ENCODE measurements at places on chromosomes 1 and 21.

DNA sequence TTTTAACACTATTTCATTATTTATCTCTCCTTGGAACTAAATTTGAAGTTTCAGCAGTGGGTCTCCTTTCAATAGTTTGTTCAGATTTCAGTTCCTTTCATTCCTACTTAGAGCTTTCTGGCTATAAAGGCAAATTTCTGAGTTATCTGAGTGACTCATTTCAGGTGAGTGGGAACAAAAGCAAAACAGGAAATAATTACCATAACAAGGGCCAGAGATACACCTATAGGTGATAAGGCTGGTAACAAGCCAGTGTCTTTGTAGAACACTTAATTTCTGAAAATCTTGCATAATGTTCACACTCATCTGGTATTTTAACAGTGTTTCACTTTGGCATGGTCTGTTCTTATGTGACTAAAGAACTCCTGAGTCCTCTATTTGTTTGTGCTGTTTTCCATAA lies 64.5 kb upstream of the PRRC2C start:
- no peak for DNase-seq

GRCh38 chr1:160284220-160284781 lies 632 bp downstream of the PEX19 start:
- DNase-seq = peak; percentile 82

DNA sequence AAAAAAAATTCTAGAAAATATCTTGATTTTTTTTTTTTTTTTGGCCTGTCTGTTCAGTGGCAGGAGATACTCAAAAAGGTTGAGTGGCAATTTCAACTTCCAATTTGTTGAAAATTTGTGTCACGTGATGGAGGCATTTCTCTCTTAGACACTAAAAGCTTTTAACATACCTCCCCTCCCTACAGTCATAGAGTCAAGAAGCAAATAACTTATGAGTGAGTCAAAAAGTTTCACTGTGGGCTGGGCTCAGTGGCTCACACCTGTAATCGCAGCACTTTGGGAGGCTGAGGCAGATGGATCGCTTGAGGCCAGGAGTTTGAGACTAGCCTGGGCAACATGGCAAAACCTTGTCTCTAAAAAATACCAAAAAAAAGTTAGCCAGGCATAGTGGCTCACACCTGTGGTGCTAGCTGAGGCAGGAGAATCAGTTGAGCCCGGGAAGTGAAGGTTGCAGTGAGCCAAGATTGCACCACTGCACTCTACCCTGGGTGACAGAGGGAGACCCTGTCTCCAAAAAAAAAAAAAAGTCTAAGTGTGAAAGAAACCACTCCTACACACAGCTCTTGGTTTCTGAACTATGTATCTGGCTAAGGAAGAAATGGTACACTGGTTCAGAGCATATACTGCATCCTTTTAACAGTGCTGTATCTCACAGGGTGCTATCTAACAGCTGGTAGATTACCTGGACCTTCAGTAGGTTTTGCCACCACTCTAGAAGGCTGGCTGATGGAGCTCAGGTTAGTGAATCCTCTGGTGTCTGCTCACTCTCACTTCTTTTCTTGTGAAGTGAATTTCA lies 11.6 kb upstream of the BSDC1 start:
- DNase-seq = no peak

GRCh38 chr1:31505911-31506497 lies 70.3 kb upstream of the TINAGL1 start:
- no peak for DNase-seq

DNA sequence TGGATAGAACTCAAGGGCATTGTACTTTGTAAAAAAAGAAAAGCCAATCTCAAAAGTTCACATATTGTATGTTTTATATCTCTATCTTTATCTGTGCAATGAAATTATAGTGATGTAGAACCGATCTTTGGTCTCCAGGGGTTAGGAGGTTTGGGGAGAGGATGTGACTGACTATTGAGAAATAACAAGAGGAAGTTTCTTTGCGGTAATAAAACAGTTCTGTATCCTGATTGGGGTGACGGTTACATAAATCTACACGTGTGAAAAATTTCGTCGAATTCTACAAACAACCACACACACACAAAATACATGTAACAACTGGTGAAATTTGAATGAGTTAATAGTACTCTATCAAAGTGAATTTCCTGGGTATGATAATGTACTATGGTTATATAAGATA lies 10.6 kb upstream of the OR2T33 start:
- peak; percentile 1 for DNase-seq

DNA sequence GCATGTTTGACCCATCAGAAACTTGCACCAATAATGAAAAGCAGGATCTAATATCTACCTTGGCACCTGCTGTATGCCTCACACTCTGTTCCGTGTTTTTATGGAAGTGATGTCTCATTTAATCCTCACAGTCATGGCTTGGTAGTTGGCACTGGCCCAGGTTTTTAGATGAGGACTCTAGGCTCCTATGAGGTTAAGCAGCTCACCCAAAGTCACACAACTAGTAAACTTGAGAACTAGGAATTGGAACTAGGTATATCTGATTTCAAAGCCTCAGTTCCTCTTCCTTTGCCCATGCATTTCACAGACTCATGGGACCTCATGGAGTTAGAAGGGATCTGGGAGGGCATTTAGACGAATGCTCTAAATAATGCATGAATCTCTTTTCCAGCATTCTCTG lies 21.3 kb upstream of the TARBP1 start:
- peak; percentile 63 for DNase-seq

GRCh38 chr1:183896466-183897048 lies 91.6 kb downstream of the RGL1 start:
- DNase-seq = peak; percentile 90

DNA sequence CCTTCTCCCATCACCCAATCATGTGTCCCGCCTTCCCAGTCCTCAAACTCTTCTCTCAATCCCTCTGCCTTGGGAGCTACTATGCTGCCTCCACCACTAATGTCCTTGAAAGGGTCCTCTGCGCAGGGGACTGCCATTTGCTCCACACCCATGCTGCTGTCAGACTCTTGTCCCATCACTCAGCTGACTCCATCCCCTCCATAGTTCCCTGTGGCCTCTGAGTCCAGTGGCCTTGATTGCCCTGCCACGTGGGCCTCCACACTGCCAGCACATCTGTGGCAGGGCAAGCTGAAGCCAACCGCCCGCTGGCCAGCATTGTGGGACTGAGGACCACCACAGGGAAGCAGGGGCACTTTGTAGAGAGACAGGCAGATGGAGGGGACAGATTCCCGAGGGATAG lies 1.3 kb upstream of the TNNT2 start:
- no peak for DNase-seq

- peak; percentile 33 for DNase-seq
Measured at GRCh38 chr1:33097137-33097611, 16.2 kb downstream of the AZIN2 start.

GRCh38 chr1:156226782-156227181 lies 14.0 kb downstream of the PMF1 start:
- DNase-seq = no peak

- no peak for DNase-seq
Measured at GRCh38 chr1:244347942-244348341, 103.8 kb downstream of the ADSS2 start.

DNA sequence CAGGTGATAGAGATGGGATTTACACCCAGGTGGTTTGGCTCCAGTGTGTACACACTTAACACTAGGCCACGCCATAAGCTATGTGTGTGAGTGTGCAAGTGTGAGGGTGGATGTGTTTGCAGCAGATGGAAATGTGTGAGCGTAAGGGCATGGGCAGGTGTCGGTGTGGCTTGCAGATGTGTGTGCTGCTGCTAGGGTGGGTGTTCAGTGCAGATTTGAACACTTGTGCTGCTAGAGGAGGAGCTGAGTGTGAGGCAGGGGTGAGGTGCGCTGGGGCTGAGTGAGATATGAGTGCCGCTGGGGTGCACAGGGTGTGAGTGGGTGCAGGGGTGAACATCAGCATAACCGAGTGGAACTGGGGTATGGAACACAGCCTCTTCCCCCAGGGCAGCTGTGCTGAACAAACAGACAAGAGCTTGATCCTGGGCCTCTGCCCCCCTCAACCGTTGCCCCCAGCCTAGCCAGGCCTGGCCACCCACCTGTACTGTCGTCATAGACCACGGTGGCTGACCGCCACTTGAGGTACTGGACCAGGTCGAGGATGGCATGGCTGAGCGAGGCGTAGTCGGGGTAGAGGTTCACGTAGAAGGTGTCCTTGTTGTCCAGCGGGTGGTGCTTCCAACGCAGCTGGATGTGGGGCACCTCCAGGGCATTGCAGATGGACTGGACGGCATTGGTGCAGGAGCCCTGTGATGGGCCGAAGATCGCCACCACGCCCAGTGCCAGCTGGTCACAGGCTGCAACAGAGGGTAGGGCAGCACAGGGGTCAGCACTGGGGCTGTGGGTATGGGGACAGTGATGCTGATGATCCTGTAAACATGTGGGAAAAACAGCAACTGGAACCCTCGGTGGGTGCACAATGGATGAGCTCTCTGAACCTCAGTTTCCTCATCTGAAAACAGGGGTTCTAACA lies 153.9 kb downstream of the GRIK3 start:
- no peak for DNase-seq

GRCh38 chr1:181023265-181024057 lies 791 bp upstream of the STX6 start:
- DNase-seq = no peak

GRCh38 chr1:90732136-90732535 lies 15.0 kb upstream of the BARHL2 start:
- no peak for DNase-seq

DNA sequence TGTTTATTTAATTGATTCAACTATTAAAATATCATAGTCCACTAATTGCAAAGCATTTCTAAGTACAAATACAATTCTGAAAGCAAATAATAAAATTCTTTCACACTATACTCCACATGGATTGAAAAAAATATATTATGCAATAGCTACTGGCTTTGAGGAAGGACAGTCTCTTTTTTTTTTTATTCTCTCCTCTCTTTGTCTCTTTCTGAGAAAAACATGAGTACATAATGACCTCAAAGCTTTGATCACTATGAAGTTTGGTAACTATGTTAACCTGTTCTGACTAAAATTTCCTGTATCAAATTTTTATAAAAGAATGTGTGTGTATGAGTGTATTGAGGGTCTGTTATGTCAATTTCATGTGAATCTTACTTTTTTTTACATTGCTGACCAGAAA lies 96.2 kb downstream of the RGS2 start:
- peak; percentile 33 for DNase-seq

DNA sequence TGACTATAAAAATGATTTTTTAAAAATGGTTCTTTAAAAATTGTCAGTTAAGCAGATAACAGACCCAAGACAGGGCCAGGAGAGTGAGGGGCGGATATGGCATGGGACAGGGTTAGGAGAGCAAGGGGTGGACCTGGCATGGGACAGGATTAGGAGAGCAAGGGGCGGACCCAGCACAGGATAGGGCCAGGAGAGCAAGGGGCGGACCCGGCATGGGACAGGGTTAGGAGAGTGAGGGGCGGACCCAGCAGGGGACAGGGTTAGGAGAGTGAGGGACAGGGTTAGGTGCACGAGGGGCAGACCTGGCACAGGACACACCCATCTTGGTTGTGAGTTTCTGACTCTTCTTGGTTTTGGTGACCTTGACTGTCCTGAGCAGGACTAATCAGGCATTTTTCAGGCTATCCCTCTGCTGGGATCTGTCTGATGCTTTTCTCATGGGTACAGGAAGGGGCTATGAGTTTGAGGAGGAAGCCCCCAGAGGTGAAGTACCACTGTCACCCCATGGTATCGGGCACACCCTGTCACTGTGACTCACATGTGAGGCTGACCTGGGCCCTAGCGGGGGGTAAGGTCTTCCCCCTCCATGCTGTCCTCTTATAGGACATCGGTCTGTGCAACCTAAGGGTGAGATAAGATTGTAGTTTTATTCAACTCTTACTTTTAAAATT lies 159.0 kb upstream of the COL6A1 start:
- no peak for DNase-seq

GRCh38 chr1:94527447-94528031 lies 14.0 kb downstream of the F3 start:
- DNase-seq = peak; percentile 58

DNA sequence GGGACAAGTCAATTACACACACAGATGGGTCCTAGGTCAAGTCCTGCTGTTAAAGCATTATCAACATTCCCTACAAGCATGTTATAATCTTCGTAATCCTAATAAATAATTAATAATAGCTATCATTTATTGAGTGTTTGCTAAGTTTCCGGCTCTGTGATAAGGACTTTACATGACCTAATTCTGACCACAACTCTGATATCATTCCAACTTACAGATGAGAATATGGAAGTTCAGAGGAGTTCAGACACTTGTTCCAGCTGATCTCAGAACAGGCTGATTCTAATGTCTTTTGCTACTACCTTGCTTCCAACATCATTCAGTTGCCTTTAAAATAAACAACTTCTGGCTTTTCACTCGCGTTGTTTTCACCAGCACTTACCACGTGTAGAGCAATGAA lies 770.1 kb upstream of the CXADR start:
- DNase-seq = no peak

- no peak for DNase-seq
Measured at GRCh38 chr1:90725657-90726424, 8.7 kb upstream of the BARHL2 start.

GRCh38 chr1:238029126-238029525 lies 138.4 kb upstream of the ZP4 start:
- DNase-seq = no peak

DNA sequence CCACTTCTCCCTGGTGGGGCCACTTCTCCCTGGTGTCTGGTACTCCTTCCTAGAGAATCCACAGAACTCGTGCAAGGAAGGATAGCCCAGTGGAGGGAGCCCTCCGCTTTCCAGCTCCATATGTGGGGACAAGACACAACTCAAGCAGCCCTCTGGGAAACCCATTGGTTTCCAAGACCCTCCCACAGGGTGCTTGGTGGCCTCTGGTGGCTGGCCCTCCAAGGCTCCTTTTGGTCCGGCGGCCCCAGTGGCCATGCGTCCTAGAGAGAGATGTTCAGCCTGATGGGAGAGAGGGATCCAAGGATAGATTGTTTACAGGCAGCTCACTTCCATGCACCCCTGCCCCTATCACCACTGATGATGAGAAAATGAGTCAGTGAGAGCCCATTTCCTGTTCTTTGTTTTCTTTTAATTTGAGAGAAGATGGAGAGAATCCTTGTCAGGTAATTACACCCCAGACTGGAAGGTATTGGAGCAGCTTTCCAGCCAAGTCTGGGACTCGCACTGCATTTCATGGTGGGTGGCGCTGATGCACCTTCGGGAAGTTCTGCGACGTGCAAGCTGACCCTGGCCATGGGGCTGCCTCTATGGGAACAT lies 486.2 kb upstream of the VAMP3 start:
- no peak for DNase-seq

- DNase-seq = no peak
Measured at GRCh38 chr1:111209622-111210021, 9.2 kb upstream of the DENND2D start.

- DNase-seq = no peak
Measured at GRCh38 chr1:147169840-147170674, 2.2 kb downstream of the PRKAB2 start.

- no peak for DNase-seq
Measured at GRCh38 chr1:156703741-156704140, 1.6 kb downstream of the CRABP2 start.
